Activated T-cell treated with anti-CD3 and anti-CD28 coated beads, Interleukin-2, amount 50 U/mL, for 48 hours (primary cell): ENCODE measurements at places on chromosomes 6 and 20.

DNA sequence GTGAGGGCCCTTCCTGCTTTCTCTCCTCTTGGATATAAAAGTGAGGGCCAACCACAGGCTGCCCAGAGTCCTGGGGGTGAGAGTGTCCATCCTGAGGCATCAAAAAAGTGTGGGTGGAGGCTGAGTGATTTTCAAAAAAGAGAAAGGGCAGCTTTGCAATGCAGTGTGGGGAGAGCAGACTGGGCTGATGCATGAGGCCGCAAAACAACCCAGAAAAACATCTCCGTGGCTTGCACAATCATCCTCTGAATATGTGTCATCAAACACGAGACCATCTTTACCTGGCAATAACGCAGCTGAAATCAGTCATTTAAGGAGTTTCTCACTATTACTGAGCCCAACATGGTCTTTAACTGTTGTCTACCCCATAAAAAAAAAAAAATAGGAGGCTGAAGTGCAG, 191.2 kb upstream of the SOX4 start:
- DNase-seq, result peak; percentile 42

DNA sequence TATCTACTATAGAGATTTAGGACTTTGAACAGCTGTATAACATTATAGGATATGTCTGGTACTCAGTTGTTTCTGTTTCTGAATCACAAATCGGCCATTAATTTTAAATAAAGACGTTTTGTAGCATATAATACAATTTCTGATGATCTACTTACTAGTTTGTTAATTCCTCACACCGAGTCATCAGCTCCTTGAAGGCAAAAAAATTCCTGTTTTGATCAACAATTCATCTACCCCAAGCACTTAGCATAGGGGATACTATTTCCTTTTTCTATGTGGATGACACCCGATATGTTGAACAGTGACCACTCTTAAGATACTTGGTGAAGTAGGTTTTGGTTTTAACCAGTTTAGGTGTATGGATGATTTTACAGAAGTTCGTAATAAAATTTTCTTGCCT, 107.3 kb downstream of the NCOA3 start:
- DNase-seq, result no peak

DNA sequence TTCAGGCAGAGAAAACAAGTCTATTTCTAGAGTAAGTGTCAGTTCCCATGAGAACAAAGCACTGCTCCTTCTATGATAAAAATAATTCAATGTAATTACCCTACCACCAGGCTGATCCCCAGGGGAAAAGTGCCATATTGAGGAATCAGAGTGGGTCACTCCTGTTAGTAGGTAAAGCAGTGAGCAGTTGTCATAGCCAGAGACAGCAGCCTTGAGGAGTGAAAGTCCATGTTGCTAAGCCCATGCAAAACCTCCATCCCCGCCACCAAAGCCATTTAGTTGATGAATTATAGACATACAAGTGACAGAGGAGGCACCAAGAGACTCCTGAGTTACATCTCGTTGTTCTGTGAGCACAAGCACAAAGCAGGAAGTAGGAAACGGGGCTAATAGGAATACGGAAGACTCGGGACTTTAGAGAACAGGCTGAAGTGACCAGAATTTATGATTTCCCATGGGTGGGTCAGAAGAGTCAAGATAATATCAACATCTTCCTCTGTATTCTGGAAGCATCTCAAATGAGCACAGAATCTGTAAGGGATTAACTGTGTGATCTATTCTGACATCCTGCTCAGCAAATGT, 197.9 kb downstream of the MAFB start:
- DNase-seq, result no peak

- DNase-seq, result no peak
Observed at GRCh38 chr6:140344142-140344913, 969.9 kb upstream of the CITED2 start.

GRCh38 chr6:27668442-27669294, 195.8 kb upstream of the ZNF184 start:
- DNase-seq, result peak; percentile 86

GRCh38 chr6:133811557-133811956, 77.4 kb upstream of the TCF21 start:
- DNase-seq, result no peak

- DNase-seq, result no peak
Observed at GRCh38 chr6:109807881-109808280, 116.8 kb downstream of the FIG4 start.

DNA sequence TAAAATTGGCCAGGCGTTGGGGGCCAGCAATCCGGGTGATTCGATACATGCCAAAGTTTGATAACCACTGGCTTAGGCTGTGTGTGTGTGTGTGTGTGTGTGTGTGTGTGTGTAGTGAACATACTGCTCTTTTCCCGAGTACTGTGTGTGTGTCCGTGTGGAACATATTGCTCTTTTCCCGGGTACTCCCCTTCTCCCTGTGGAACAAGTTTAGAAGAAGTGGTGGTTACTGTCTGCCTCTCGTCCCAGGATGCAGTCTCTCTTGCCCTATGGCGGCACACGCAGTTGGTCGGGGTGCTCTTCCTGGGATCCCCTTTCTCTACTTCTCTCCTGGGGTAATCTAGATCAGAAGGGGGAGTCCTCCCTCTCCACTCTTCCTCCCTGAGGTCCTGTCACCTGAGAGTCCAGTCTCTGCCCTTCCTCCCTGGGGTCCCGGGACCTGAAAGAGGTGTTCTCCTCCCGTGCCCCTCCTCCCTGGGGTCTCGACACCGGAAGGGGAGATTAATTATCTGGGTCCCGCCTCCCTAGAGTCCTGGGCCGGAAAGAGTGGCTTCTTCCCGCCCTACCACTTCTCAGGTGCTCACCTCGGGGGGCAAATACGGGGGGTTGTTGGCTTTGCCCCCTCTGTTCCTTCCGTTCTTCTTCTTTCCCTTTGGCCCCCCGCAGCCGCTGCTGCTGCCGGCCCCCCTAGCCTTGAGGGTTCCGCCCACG, 516 bp downstream of the GTPBP2 start:
- peak; percentile 74 for DNase-seq

DNA sequence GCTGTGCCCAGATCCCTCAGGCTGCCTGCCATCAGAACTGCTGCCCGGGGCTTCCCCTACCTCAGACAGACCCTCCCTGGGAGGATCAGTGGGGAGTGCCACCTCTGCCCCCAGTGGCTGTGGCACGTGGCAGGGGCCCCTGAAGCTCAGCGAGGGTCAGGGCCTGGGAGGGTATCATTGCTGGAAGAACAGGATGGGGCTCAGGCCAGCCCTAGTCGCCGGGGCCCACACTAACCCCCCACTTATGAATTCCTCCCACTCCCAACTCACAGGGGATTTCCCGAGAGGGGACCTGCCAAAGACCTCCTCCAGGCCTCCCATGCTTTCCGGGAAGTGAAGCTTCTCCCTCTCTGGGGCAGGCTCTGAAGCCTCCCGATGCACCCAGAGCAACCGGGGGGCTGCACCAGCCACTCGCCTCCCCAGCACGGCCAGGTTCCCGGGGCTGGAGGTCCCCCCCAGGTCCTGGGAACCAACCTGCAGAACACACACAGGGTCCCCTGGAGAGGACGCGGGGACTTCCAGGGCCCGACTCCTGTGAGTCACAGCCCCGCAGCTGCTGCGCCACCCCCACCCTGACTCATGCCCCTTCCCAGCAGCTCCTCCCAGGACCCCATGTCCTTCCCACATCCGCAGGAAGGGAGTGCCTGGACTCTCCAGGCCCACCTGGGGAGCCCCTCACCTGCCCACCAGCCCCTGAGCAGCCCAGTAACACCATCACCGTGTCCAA, 2.5 kb downstream of the TNFRSF6B start:
- peak; percentile 82 for DNase-seq

GRCh38 chr20:47559141-47559540, 57.5 kb downstream of the NCOA3 start:
- no peak for DNase-seq

DNA sequence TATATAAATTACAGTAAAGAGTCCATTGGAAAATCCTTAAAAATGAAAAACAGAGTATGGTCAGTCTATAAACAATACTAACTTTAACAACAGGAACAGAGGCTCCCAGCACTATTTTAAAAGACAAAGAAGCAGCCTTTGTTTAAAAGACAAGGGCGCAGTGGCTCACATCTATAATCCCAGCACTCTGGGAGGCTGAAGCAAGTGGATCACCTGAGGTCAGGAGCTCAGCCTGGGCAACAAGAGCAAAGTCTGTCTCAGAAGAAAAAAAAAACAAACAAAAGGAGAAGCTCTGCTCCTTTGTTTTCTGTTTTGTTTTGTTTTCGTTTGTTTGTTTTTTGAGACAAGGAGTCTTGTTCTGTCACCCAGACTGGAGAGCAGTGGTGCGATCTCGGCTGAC, 89.4 kb downstream of the DTNBP1 start:
- no peak for DNase-seq

DNA sequence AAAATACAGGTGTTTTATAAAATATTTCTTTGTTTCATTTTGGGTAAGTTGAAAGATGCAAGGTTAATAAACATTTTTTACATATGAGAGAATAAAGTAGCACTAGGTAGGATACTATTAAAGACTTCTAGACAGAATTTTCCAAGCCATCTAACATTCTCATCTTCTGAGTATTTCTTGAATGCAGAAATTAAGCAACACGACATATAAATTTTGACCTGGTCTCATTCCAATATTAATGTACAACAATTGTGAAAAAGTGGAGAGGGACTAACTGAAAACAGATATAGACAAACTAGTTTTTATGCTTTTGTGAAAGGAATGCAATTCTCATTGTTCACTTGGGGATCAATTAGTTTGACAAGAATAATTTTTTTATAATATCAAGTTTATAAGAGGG, 11.5 kb upstream of the FOXO3 start:
- DNase-seq, result no peak

DNA sequence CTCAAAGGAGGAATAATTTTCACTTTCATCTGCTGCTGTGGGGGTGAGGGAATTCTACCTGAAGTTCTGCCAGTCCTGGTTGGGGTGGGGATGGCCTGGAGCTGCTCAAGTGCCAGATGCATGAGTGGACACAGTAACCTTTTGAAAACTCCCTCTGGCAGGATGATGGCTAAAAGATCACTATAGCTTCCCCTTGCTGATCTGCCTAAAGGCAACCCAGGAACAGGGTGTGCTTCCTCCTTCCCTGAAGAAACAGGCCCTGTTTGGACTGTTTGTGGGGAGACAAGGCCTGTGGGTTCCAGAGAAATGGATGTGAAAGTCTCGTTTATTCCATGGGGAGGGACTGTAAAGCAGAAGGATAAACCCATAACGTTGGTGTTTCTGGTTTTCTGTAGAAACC, 176.9 kb downstream of the DTNBP1 start:
- no peak for DNase-seq

DNA sequence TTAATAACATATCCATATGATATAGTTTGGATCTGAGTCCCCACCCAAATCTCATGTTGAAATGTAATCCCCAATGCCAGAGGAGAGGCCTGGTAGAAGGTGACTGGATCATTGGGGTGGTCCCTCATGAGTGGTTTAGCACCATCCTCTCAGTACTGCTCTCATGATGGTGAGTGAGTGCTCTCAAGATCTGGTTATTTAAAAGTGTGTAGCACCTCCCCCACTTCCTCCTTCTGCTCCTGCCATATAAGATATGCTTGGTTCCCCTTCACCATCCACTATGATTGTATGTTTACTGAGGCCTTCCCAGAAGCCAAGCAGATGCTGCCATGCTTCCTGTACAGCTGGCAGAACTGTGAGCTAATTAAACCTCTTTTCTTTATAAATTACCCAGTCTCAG, 22.9 kb downstream of the IRF4 start:
- no peak for DNase-seq

GRCh38 chr6:163164175-163164900, 250.2 kb upstream of the QKI start:
- no peak for DNase-seq

- DNase-seq, result no peak
Observed at GRCh38 chr6:52117352-52117751, 29.9 kb upstream of the PKHD1 start.

- no peak for DNase-seq
Observed at GRCh38 chr6:16184129-16184528, 54.3 kb upstream of the GMPR start.
